ENCODE measurements at places on chromosomes 11 and 22.

- DNase-seq = peak; percentile 47
These were observed 5.2 kb downstream of the GRIK4 start for GRCh38 chr11:120516461-120517389.

DNA sequence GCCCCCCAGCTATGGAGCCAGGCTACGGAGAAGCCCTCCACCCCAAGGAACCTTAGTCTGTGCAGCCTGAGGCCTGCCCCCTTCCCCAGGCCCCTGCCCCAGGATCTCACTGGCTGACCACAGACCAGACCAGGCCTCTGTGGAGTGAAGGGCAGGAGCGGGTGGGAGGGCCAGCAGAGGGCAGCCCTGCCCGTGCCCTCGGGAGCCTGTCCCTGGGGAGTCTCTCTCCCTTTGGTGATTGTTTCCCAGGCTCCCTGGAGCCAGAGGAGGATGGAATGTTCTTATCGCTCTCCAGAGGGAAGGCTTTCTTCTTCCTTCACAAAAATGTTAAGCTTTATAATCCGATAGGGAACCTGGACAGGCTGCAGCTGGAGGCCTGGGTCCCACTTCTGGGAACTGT lies 455.3 kb downstream of the SOX6 start:
- peak; percentile 33 for DNase-seq

- no peak for DNase-seq
These were observed 1.1 kb upstream of the GCAT start for GRCh38 chr22:37806409-37807333.

DNA sequence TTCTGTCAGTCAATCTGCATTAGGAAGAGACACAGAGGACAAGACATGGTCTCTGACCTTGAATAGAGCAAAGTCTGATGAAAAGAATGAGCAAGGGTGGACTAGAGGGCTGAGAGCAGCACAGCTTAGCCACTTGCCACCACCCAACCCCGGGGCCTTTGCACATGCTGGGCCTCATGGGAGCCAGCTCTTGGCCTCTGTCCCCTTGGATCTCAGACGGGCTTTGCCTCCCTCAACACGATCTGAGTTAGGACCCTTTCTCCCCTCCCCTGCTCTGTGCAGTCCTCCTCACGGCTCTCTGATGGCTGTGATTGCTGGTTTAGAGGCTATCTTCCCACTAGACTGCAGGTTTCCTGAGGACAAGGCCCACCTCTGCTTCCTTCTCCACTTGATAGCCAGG lies 131.6 kb upstream of the B3GAT1 start:
- no peak for DNase-seq

DNA sequence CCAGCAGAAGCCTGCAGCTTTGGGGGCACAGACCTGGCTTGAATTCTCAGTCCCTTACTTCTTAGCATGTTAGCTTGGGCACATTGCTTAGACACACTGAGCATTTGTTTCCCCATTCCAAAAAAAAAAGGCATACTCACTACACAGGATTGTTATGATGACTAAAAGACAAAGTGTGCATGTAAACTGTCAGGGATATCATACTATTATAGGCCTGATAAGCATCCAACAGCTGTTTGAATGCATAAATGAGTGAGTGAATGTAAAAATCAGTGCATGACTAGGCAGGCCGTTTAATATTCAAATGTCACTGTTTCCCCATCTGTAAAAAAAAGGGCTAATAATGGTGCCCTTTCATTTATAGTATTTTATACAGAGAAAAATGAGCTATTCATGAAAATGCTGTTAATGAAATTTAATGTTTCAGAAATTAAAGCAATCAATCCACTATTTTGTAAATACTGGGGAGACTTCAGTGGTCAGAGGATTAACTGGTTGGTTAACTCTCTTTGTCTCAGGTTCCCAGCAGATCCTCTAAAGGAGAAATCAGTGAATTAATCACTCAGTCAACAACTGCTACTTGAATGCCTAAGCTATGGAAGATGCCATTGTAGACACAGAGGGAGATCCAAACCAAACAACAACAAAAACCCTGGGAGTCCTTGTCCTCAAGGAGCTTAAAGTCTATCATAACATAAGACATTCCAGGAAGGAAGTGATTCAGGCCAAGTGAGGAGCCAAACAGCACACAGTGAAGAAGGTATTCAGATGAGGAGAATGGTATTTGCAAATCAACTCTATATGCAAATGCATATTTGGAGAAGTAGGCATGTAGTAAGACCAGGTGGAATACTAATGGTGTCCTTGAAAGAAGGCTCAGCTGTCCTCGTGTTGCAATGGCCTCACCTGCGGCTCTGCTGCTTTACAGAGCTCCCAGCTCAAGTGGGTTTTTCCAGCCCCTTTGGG lies 26.8 kb downstream of the BARX2 start:
- peak; percentile 26 for DNase-seq

DNA sequence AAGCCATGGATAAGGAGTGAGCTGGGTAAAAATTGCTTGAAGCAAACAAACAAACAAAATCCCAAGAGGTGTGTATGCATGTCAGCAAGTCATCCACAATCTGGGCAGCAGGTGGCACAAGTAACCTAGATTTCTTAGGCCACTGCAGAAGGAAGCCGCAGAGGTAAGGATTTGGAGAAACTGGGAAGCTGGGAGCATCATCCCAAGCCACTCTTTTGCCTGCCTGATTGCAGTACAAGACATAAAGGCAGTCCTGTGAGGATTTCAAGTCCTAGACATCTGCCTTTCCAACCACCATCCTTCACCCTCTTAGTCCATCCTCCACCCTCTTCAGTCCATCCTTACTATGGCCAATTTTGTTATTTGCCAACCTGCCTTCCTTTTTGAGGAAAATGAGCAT lies 67.2 kb upstream of the BMAL1 start:
- DNase-seq = peak; percentile 73

DNA sequence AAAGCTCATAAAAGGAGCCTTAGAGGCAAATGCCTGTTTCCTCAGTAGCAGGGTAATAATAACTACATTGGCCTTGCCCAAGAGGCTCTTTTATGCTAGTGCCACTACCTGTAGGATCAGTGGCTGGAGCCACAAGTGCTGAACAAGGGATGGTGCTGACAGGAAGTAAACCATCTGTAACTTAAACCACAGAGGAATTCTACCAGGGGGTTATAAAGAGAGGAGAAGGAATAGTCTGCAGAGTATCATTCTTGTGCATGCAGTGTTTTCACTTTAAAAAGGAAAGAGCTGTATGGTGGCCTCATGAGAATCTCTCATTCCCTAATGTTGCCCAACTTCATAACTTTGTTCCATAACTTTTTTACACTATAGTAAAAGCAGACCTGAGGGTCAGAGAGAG lies 168.1 kb downstream of the DBX1 start:
- DNase-seq = no peak

DNA sequence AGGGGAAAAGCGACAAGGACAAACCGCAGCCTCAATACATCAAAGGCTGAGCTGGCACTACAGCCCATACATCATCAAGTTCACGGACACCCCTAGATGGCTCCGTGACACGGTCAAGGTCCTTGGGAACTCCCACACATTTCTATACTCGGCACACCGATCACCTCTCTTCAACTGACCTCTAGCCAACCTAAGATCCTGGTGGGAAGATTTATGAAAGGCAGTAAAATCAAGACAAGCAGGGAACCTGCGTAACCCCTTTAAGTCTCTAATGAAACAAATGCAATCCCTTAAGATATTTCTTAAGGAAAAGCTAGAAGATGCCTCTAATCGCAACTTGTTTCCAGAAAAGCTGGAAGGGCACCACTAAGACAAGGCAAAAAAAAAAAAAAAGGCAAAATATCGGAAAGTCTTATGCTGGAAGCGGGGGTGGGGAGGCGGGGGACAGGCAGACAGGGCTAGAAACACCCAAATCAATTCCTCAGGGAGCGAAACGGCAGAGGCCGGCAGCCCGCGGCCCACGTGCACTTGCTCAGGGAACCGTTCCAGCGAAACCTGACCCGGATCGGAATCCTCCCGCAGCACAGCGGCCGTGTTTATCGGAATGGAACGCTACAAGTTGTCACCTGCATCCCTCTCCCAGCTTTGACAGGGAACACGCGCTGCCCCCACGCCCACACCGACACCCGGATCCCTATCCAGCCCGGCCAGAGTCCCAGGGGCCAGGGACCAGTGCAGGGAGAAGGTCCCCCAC lies 1.4 kb downstream of the ARHGAP20 start:
- peak; percentile 35 for DNase-seq

- DNase-seq = peak; percentile 86
These were observed 7.1 kb downstream of the MS4A6E start for GRCh38 chr11:60334005-60334620.

GRCh38 chr11:117795638-117796455 lies 1.2 kb downstream of the DSCAML1 start:
- peak; percentile 63 for DNase-seq

DNA sequence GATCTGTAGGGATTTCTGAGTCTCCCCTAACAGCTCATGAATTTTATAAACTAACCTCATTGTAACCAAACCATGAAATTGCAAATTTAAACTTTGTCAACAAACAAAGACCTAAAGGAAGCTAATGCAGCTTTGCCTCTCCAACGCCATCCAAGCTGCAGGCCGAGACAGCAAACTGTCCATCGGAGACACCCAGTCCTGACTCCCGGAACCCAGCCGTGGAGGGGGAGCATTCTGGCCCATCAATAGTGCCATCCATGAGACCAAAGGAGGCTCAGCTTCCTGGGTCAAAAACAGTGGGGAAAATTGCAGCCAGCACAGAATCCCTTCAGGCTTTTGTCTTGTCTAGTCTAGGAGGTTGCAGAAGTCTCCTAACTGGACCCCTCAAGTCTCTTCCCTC lies 147.6 kb upstream of the OPCML start:
- no peak for DNase-seq

GRCh38 chr11:78158987-78159652 lies 19.7 kb upstream of the ALG8 start:
- no peak for DNase-seq

GRCh38 chr11:34988294-34989255 lies 72.2 kb downstream of the PDHX start:
- DNase-seq = no peak

DNA sequence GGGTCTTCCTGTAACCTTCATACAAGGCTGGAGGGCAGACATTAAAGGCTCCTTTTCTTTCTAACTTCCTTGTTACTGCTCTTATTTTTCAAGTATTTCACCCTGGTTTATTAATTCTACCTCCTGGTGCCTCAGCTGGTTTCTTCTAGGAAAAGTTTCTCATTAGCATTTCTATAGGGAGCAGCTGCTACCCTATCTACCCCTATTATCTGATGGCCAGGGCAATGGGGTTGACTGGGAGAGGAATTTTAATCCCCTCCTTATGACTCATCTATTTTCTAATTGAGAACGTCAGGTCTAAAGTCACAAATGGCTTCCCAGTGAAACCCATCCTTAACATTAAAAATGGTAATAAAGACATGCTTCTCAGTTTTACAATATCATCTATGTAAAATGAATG lies 5.0 kb downstream of the MAP6 start:
- peak; percentile 37 for DNase-seq

DNA sequence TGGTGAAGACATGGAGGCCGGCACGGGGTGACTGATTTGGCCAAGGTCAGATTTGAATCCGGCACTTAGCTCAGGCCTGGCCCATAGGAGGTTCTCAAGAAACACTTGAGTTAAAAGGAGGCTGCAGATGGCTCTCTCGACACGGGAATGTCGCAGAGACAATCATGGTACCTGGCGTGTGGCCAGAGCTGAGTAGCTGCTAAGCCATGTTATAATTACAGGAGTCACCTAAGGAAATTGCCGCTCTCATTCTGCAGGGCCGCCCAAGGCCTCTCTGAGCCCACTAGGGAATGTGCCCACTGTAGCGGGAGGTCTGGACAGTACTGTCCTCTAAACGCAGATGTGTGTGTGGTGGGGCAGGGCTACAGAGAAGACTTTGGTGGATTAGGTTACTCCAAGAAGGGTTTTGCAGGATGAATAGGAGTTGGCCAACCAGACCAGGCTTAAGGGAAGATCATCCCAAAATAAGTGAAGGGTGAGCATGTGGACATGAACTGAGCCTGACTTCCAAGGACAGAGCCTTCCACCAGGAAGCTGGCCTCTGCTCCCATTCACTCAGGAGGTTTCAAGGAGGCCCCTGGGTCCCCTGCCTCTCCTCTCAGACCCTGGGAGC lies 19.3 kb upstream of the PRR5 start:
- no peak for DNase-seq

DNA sequence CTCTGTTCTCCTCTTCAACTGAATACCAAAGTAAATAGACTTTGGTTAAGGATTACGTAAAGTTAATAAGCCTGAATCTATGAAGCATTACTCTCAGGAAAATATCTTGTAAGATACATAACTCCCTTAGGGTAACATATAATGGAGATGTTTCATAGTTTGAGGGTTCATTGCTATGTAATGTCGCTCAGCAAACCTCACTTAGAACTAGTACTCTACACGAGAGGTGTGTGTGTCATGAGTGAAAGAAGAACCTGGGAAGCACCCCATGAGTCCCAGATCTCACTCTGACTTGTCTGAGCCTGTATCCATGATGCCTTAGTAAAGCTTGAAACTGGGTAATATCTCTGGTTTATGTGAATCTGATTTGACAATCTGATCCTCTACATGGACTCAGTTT lies 429.5 kb upstream of the ANO3 start:
- DNase-seq = no peak

GRCh38 chr11:60955571-60955970 lies 3.6 kb upstream of the SLC15A3 start:
- no peak for DNase-seq

- peak; percentile 94 for DNase-seq
These were observed 102.7 kb downstream of the BRD1 start for GRCh38 chr22:49724893-49725489.

DNA sequence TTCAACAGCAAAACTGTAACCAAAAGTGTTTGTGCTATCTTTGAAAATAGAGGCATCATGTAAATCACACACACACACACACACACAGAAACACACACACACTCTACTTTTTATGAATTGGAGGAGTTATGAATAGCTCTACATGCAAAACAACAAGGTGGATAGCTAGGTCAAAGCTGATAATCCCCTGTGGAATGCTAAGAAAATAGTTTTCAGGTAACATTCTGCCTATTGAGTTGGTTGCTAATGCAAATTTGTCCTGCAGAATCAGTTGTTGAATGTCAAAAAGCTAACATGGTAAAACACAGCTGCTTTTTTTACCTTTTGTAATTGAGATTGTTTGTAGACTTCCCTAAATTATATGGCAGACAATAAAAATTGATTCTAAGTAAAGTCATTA lies 1658.4 kb upstream of the RAG2 start:
- no peak for DNase-seq

- no peak for DNase-seq
These were observed 4.7 kb downstream of the WNT7B start for GRCh38 chr22:45972091-45972888.

DNA sequence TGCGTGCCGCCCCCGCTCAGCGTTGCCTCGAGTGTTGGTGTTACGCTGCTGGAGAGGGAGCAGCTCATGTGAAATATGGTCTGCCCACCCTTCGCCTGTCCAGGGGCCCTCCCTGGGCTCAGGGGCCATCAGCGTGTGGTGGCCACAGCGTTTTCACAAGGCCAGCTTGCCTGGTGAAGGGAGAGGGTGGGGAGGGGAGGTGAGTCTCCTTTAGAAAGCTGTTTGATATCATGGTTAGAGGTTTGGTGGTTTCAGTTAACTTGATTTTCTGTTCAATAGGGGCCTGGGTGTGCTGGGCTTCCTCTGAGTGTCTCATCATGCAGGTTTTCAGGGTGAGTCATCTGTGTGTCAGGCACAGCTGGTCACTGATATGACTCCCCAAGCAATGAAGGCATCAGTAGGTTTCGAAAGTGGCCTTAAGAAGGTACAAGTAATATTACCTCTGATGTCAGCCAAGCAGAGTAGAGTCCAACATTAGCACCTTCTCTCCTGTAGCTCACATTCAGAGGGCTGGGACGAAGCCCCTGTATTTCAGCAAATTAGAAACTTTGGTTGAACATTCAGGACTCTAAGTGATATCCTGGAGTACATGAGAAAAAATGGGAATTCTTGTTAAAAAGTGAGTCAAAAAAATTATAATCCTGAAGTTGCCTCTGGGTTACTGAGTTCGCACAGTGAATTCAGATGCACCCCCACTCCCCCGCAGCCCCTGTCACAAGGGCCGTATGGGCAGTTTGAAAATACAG lies 172.5 kb downstream of the TBC1D22A start:
- no peak for DNase-seq

Measured in iPS-NIHi11 (cell line).